Anterior cingulate cortex (tissue), 58 donors: ENCODE measurements at places on chromosomes 6 and 20.

DNA sequence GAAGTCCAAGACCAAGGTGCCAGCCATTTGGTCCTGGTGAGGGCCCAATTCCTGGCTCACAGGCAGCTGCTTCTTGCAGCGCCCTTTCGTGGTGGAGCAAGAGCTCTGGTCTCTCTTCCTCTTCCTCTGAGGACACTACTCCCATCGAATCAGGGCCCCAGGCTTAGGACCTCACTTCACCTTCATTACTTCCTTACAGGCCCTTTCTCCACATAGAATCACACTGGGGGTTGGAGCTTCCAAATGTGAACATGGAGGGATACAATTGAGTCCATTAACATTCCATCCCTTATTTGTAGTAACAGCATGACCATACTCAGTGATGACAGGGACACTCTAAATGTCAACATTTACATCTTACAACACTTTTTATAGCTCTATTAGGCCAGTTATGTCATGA, 2.3 kb downstream of the RAMACL start:
- no peak for DNase-seq

GRCh38 chr6:148309301-148309700, 33.3 kb upstream of the SASH1 start:
- DNase-seq = no peak

GRCh38 chr6:10177704-10178103, 237.2 kb downstream of the TFAP2A start:
- DNase-seq = no peak

DNA sequence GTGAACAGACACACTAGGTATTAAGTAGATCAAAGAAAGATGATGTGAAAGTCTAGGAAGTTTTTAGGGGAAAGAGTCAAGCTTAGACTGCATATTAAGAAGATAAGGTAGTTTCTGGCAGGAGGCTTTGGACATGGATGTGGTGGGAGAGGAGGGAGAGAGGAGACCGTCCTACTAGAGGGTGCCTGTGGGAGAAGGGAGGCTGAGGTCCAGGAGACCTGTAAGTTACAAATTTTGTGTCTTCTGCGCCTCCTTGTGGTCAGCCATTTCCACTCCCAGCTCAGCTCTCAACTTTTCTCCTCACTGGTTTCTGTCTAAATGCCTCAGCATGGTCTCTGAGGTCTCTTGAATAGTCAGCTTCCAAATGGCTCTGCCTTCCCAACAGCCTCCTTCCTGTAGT, 193.5 kb downstream of the UNC5CL start:
- DNase-seq = no peak

GRCh38 chr6:69816026-69816425, 19.2 kb upstream of the LMBRD1 start:
- DNase-seq = no peak

DNA sequence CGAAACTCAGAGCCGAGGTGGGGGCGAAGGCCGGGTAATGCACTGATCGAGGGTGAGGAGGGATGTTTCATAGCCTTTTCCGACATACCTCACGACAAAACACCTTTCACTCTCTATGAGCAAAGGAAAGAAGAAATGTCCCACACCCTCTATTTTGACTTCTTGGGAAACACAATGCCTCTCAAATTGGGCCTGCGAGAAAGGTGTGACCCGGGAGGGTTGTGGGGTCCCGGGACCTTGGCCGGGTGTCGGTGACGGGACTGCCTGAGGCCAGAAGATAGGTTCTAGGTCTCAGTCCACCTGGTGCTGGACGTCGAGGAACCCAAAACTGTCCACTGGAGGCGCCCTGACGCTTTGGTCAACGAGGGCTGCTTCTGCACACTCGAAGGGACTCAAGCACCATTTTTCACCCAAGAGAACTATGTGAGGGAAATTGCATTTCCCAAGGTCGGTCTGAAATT, 41.1 kb upstream of the OSTM1 start:
- DNase-seq = no peak
